Right lobe of liver (tissue), 6 donors: ENCODE measurements at places on chromosomes 4 and X. TPM values are rescaled to one million over a fixed set of nuclear protein-coding genes. Genes with fewer than 3 reads are reported as not detected.

Gene EPHA5
- not detected for total RNA-seq

Gene PDGFC
- total RNA-seq, result 8.7 TPM

Gene KCTD8
- not detected for total RNA-seq

Gene FGFR3
- 30.0 TPM for total RNA-seq

Gene ING2
- total RNA-seq, result 5.0 TPM

DNA sequence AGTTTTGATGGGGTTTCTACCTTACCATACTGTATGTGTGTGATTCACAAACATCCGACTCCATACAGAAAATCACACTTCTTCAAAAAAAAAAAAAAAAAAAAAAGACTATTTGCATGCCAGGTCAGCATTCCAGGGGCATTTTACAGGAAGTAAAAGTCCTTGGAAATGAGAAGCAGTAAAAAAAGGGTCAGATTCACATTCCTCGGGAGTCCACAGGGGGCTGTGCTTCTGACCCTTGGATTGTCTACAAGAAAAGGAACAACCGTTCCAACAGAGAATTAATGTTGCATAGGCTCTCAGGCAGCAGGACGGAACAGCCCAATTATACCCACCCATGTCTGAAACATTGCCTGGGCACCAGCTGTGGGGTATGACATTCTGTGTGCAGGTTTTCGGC lies 290.3 kb downstream of the LDB2 start:
- no peak for DNase-seq

- DNase-seq, result no peak
Measured at GRCh38 chrX:10512741-10513140, 107.6 kb downstream of the MID1 start.

DNA sequence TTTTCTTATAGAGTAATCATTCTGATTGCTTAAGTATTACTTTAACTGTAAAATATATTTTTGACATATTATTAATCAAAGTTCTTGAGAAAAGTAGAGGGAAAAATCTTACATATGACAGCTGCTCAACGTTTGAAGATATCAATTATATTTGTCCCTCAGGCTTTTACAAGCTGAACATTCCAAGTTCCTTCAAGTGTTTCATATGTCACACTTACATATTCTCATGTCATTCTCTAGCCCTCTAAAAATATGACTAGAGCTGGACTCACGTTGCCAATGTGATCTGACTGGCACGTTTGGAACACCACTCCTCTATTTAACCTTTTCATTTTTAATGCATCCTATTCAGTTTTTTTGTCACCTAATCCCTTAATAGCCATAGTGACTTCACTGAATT lies 492.9 kb downstream of the PCDH18 start:
- no peak for DNase-seq

DNA sequence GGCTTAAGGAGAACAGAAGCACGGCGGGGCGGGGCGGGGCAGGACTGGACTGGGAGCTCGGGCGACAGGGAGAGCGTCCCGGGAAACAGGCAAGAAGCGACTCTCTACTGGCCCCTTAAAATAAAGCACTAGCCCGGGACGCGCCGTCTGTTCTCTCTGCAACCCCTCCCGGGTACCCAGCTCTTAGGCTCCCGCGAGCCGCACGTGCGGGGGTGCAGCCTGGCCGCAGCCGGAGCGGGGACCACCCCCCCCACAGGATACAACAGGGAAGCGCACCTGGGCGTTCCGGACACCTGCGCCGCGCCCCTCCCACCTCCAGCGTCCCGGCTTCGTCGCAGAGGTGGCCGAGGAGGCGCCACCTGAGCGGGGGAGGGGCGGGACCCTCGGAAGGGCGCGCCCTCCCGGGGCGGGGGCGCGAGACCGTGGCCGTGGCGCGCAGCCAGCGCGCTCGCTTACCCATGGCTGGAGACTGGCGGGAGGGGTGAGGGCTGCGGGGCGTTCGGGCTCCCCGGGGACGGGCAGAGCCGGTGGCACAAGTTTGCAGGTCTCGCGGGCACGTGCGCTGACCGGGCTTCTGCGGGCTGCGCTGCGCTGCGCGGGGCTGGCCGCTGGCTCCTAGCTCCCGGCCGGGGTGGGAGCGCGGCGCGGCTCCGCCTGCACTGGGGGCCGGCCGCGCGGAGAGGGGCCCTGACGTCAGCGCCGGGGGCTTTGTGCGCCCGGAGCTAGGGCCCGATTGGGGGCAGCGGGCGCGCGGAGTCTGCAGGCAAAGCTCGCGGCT lies 91.5 kb downstream of the GEMIN8 start:
- no peak for DNase-seq

GRCh38 chr4:153266988-153267387 lies 62.7 kb downstream of the TRIM2 start:
- DNase-seq, result no peak

DNA sequence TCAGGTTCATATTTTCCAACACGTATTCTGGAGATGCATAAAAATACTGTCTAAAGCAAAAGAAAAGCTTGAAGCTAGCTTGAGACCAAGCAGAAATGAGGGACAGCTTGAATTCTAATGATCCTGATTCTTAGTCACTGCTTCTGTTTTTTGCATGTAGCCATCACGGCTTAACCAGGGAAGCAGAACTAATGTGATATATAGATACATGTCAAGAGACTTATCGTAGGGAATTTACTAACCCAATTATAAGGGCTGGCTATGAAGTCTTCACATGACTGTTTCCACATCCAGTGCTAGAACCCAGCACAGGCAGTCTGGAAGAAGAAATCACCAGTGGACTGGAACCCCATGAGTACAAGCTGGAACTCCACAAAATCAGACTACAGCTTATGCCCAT lies 85.2 kb upstream of the SLIT2 start:
- no peak for DNase-seq

DNA sequence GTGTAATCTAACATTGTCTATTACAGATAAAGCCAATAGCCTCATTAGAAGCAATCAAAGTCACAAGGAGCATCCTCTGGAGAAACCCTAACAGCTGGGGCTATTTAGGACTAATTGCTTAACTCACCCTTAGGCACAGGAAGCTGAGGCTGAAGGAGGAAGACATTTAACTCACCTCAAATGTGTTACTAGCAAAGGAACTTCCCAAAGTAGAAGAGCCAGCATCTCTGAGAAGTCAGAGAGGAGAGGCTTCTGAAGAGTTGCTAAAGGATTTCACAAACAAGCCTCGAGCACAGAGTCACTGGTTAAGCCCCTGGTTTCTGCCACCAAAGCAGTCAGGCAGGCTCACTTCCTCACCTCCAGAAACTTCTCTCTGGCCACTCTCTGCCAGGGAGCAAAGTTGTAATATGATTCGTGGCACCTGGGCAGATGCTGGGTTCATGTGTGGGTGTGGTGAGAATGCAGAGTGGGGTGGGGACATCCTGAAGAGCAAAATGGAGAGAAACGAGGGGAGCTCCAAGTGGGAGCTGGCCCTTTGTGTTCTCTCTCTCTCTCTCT lies 201.3 kb downstream of the HS6ST2 start:
- DNase-seq, result no peak

DNA sequence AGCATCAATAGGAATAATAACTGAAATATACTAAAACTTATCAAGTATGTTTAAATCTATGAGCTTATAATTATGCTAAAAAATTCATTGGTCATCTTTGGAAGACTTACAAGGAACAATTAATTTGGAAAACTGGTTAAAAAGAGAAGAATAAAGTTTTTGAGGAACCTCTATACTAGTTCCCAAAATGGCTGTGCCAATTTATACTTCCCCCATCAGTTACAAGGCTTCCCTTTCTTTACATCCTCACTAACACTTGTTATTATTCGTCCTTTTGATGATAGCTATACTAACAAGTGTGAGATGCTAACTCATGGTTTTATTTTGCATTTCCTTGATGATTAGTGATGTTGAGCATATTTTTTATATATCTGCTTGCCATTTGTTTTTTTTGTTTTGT lies 17.1 kb downstream of the OGT start:
- DNase-seq, result no peak

DNA sequence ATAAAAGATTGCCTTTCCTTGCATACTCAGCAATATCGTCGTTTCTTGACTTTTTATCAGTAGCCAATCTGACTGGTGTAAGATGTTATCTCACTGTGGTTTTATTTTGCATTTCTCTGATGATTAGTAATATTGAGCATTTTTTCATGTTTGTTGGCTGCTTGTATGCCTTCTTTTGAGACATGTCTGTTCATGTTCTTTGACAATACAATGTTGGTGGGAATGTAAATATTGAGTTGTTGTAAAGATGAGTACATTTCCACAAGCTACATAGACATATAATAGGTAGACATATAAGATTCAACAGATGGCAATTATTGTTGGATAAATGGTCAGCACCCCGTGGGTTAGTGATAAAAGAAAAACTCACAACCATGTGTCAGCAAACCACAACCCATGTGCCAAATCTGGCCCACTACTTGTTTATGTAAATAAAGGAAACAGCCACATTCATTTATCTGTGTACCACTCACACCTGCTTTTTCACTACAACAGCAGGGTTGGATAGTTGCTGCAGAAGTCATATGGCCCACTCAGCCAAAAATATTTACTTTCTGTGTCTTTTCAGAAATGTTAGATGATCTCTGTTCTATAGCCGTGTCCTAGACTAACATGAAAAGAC lies 153.1 kb upstream of the VCX start:
- no peak for DNase-seq
